ENCODE measurements at places on chromosomes 1 and 21.

- DNase-seq = peak; percentile 57
These were observed 3.3 kb upstream of the C1orf174 start for GRCh38 chr1:3903141-3904005.

DNA sequence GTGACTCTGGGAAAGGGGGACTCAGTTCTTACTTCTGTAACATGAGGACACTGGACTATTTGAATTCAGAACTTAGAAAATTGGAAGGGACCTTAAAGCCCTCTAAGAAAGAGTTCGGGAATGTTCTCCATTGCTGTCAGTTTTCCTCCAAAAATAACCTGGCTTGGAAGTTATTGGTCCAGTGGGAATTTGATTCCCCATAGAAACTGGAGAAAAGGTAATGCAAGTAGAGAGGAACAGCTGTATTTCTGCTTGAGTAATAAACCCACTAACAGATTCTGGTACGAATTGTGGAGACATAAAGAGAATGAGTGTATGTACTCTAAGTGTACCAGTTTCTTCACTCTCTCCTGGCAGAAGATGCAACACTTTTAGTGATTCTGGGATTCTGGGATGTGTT is 1.8 kb downstream of the ZBED6 start:
- DNase-seq = no peak

- DNase-seq = no peak
These were observed 25.9 kb downstream of the S100A6 start for GRCh38 chr1:153509729-153510354.

- no peak for DNase-seq
These were observed 23.8 kb upstream of the LRRC8C start for GRCh38 chr1:89608984-89609725.

GRCh38 chr1:26706315-26706714 is 10.5 kb downstream of the ARID1A start:
- no peak for DNase-seq

- no peak for DNase-seq
These were observed 3.1 kb upstream of the FNDC10 start for GRCh38 chr1:1602968-1603506.
